ENCODE measurements at places on chromosomes 2 and 18.

- no peak for DNase-seq
Measured at GRCh38 chr18:51721996-51722395, 524.5 kb upstream of the MEX3C start.

- peak; percentile 39 for DNase-seq
Measured at GRCh38 chr2:128317181-128317898, 1.3 kb downstream of the HS6ST1 start.

DNA sequence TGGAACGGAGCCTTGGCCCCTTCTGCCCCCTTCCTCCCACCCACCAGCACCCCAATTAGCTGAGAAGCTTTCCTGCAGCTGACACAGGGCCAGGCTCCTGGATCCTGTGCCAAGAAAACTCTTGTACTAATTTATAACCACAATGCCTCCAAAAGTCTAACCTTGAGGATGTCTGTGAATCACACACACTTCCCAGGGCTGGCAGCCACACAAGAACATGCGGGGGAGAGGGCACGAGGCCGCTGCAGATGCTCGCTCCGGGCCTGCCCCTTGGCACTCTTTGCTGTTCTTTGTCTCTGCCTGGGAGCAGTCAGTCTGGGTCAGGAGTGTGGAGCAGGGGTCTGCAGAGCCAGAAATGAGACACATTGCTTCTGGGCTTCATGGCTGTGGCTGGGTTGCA lies 62.7 kb upstream of the KIF5C start:
- no peak for DNase-seq

- DNase-seq, result no peak
Measured at GRCh38 chr18:34837769-34838272, 127.7 kb downstream of the DTNA start.

GRCh38 chr2:167764772-167765341 lies 482.5 kb downstream of the STK39 start:
- no peak for DNase-seq

- DNase-seq, result no peak
Measured at GRCh38 chr2:98311771-98312545, 34.3 kb upstream of the CNGA3 start.

- no peak for DNase-seq
Measured at GRCh38 chr2:220506466-220506865, 879.0 kb downstream of the SLC4A3 start.

GRCh38 chr2:20100711-20101110 lies 49.3 kb upstream of the LAPTM4A start:
- no peak for DNase-seq

- no peak for DNase-seq
Measured at GRCh38 chr2:106165561-106165960, 28.5 kb downstream of the UXS1 start.
